ENCODE measurements at places on chromosomes 16 and 17.

DNA sequence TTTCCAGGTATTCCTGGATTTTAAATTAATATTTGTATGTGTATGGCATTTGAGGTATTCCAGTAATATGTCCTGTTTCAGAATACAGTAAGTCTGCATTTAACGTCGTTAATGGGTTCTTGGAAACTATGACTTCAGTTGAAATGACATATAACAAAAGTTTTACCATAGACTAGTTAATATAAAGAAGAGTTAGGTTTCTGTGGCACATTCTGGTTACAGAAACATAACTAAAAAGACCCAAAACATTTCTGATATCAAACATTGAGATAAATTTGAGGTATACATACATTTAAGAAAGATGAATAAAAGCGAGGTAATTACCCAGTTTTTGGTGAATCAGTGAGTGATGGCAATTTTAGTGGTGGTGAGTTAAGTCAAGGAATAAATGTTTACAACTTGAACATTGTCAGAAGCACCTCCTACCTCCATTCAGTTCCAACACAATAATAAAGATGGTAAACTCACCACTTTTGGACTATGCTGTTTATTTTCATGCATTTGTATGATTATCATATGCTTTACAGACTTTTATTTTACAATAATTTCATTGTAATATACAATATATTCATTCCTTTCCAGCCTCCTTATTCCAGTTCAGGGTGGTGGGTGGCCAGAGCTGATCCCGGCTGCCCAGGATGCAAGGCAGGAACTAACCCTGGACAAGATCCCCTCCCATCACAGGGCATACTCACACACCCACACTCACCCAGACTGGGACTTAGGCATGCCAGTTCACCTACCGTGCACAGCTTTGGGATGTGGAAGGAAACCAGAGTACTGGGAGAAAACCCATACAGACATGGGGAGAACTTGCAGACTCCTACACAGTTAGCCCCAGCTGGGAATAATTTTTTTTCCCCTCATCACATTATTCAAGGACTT, 9.7 kb downstream of the LUC7L3 start:
- DNase-seq, result no peak

- no peak for DNase-seq
Observed at GRCh38 chr17:1362964-1363363, 37.1 kb downstream of the YWHAE start.

DNA sequence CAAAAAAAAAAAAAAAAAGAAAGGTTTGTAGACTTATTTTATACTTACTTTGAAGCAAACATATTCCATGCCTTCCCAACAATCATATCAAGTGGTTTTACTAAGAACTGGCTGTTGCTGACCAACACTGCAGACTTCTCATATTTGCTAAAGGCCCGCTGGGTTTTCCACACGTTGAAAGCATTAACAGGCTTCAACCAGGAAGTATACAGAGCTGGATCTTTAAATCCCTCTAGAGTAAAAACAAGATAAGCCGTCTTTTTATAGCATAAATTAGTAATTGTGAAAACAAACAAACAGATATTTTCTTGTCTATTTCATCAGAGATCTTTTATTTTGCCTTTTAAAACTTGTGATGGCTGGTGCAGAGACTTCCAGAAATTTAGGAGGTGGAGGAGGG, 29.1 kb downstream of the TUBD1 start:
- no peak for DNase-seq

DNA sequence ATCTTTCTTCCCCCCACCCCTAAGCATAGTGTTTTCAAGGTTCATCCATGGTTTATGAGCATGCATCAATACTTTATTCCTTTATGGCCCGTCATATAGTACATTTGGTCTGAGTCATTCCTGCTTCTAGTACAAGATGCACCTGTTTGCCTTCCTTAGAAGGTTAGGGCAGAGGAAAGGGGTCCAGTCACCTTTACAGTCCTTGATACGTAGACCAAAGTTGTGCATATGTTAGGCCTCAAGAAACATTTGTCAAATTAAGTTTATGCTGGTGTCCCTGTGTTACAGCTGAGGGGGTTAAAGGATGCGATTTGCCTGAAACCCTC, 1.4 kb downstream of the CYB5D2 start:
- DNase-seq, result no peak

GRCh38 chr16:28496844-28497243, 2.4 kb downstream of the APOBR start:
- no peak for DNase-seq

DNA sequence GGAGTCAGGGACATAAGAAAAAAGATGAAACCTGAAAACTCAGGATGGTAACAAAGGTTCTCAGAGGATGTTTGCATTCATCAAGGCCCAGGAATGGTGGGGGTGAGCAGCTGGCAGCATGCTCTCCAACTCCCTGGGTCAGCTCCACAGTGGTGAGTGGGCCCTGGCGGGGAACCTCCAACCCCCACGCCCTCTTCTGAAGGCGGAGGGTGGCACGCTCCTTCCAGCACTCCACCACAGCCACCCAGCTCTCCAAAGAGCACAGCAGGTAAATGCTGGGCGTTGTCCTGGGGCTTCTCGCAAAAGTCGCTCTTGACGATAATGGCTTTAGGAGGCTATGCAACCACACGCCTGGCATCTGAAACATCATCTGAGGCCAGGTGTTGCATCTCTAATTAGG, 173.8 kb downstream of the C16orf78 start:
- DNase-seq, result no peak

DNA sequence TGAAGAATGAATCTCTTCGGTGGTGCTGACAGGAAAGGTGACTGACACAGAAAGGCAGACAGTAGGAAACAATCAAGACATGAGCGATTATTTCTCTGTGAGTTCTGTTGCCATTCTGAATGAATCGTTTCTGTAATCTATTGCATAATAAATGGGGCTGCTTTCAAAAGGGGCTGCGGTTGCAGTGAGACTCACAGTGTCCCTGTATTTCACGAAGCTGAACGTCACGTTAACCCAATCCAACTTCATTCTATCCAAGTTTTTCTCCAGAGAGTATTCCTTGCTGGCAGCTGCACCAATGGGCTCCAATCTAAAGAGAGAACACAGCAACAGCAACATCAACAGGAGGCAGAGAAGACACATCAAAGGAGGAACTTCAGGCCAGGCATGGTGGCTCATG, 75.4 kb downstream of the DNAH3 start:
- no peak for DNase-seq

DNA sequence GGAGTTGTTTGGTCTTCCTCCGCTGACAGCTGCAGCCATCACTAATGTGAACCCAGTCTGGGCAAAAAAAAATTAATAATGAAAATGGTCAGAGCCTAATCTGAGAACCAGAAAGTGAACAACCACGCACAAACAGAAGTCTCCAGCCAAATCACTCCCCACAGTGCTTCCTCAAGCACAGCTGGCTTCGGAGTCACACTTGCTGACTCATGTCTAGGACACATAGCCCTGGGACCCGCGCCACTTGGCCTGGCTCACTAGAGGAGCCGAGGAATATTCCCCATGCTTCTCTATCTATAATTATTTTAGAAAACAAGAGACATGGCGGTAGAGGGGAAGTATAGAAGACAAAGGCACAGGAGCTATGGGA, 109.1 kb downstream of the ZFHX3 start:
- DNase-seq, result no peak

DNA sequence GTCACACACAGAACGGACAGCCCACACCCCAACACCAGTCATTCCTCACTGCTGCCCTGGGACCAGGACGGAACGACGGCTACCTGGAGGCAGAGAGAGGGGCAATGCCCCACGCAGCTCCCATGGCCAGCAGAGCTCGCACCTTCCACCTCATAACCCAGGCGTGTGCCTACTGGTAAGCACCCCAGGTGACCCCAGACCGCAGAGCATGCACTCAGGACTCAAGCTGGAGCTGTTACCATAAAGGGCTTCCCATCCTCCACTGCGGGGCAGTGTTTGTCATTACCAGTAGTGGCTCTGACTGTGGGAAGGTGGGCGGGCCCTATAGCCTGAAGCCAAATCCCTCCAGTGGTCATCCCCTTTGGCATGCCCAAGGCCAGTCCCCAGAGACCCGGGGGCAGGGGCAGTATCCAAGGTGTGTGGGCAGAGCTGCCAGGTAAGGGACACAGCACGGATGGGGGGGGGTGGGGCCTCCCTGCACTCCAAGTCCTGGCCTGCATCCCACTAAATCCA, 4.7 kb upstream of the BCAR1 start:
- DNase-seq, result no peak

GRCh38 chr17:44137891-44138709, 3.6 kb upstream of the HROB start:
- DNase-seq, result peak; percentile 95

- no peak for DNase-seq
Observed at GRCh38 chr16:67731753-67732095, 12.6 kb upstream of the GFOD2 start.

DNA sequence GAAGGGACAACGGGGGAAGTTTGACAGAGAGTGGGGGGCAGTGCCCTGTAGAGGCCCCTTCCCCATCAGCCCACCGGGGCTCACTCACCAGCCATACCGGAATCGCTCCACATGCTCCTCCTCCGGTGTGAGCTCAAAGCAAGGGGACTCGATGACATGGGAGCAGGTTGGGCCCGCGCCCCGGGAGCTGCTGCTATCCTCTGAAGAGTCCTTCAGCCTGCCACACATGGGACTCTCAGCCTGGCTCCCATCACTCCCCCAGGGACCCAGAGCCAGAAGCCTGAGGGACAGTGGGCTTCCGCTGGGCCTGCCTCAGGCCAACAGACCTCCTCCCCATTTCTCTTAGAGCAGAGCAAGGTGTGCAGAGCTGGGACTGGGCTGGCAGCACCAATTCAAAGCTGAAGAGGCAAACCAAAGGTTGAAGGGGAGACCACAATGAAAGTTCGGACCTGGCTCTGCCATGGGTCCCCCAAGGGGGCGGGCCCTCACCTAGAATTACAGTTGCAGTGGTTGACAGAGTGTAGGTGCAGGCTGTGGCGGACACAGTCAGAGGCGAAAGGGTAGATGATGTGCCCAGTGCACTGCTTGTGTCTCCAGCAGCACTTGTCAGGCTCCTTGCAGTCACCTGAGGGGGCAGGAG, 7.3 kb downstream of the PROCA1 start:
- DNase-seq, result no peak

DNA sequence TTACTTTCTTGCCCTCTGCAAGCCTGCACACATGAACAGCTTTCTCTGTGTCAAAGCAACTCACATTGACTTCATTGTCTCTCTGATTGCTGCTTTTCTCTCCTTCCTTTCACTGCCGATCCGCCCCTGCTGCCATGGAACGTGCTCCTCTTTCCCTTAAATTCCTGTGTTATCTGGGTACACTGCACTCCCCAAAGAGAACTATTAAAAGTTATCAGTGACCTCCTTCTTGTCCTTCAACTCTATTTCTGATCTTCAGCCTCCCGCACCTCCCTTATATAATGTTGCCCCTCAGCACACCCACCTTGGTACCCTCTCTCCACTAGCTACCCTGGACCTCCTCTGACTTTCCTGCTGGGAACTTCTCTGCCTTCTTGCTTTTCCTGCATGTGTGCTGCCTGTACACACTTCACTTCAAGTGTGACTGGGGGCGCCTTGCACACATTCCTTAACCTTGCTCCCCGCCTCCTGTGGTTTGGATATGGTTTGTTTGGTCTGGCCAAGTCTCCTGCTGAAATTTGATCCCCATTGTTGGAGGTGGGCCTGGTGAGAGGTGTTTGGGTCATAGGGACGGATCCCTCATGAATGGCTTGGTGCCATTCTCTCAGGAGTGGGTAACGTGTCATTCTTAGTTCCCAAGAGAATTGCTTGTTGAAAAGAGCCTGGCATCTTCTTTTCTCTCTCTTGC, 26.7 kb upstream of the PMP22 start:
- DNase-seq, result peak; percentile 24

- no peak for DNase-seq
Observed at GRCh38 chr16:70737377-70738082, 51.7 kb upstream of the MTSS2 start.

- peak; percentile 90 for DNase-seq
Observed at GRCh38 chr16:65117811-65118448, 3.9 kb downstream of the CDH11 start.

DNA sequence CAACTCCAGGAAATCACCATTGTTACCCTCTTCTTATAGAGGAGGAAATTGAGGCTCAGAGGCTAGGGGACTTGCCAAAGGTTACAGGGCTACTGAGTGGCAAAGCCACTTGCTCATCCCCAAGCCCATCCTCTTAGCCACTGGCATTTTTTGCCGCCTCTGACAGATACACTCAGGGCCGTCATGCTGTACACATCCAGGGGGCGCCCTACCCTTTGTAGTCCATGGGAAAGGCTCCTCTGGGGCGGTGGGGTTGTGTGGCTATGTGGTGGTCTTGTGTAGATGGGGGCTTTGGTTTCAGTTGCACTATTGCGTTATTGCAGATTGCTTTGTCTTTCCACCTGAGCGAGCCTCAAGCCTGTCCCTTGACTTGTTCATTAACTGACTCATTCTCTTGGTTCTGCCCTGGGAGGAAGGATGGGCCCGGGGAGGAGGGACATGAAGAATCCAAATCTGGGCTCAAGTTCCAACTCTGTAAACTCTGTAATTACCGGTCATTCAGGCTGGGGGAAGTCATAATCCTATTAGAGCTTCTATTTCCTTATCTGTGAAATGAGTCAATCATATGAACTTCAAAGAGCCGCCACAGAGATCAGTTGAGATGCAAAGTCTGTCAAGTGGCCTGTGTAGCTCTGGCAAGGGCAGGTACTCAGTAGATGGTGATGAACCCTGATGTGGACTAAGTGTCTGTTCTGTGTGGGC, 2.8 kb downstream of the NOS2 start:
- DNase-seq, result no peak

DNA sequence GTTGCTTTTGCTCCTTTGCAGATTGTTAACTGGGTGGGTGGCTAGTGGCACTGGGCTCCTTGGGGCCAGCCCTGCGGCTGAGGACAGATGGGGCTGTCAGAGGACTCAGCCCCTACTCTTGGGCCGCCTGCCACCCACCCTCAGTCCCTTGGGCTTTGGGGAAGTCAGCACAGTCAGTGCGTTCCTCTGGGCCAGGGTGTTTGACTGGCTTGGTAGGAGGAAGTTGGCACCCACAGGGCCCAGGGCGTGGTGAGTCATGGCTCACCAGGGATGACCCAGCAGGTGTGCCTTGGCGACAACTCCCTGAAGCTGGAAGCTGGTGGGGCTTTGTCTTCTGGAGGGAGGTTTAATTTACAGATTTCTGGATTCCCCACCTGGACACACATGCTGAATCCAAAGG, 32.4 kb downstream of the HAPSTR1 start:
- DNase-seq, result no peak

All from kidney glomerular epithelial cell (primary cell).